ENCODE measurements at places on chromosomes 1 and 21. TPM values are rescaled to one million over a fixed set of nuclear protein-coding genes. Genes with fewer than 3 reads are reported as not detected.

WDR77 gene
- total RNA-seq = 5.8 TPM

OSCP1 gene
- total RNA-seq = 15.1 TPM

RNF11 gene
- 43.5 TPM for total RNA-seq

KLF18 gene
- not detected for total RNA-seq

NES gene
- 22.3 TPM for total RNA-seq

OLIG2 gene
- not detected for total RNA-seq

MYCL gene
- 4.9 TPM for total RNA-seq

HOOK1 gene
- 6.2 TPM for total RNA-seq

SPATA1 gene
- total RNA-seq = 1.3 TPM

EDARADD gene
- not detected for total RNA-seq

GRCh38 chr1:15330028-15330427 is 79.7 kb upstream of the EFHD2 start:
- H3K36me3 ChIP-seq = no peaks in the 10 kb centered on the region
- no peak overlapping the region for H3K27ac ChIP-seq
- no peaks in the 10 kb centered on the region for H3K27me3 ChIP-seq
- no peak for DNase-seq

DNA sequence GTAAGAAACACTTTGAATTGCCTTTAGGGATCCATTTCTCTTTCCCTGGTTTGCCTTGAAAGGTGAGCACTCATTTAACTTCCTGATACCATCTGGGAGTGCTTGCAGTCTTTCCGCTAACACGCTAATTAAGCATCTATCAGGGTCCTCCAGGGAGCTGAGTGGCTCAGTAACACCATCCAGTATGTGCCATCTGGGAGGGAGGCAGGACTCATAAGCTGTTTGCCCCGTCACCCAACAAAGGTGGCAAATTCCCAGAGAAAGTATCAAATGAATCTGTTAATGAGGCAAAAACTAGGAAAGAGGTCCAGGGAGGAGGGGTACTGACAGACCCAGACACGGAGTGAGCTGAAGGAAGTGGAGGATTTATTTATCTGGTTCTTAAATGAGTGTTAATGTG is 430.9 kb downstream of the HLX start:
- H3K4me3 ChIP-seq = no peak overlapping the region
- no peaks in the 10 kb centered on the region for H3K36me3 ChIP-seq
- no peak for DNase-seq
- H3K27me3 ChIP-seq = no peaks in the 10 kb centered on the region
- H3K27ac ChIP-seq = no peak overlapping the region

DNA sequence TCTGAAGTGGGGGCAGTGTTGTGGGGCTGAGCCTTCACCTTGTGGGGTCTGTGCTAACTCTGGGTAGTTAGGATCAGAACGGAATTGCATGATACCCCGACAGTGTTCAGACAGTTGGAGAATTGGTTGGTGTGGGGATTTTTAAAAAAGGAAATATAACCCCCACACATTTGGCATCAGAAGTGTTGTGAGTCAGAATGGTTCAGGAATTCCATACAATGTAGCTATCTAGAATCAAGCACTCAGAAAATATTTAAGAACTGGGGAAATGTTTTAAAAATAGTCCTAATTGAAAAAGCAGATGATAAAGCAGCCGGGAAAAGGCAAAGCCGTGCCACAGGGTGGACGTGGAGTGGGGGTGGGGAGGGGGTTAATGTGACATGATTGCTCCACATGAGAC is 6.5 kb upstream of the S100A7 start:
- H3K27me3 ChIP-seq = no peaks in the 10 kb centered on the region
- H3K4me1 ChIP-seq = no peaks in the 10 kb centered on the region
- no peak overlapping the region for H3K27ac ChIP-seq
- no peak for DNase-seq
- no peak overlapping the region for H3K4me3 ChIP-seq

- no peak overlapping the region for H3K27ac ChIP-seq
- H3K27me3 ChIP-seq = no peaks in the 10 kb centered on the region
- no peaks in the 10 kb centered on the region for H3K36me3 ChIP-seq
- H3K4me3 ChIP-seq = no peak overlapping the region
These were observed 18.7 kb downstream of the C21orf58 start for GRCh38 chr21:46304955-46305354.

GRCh38 chr1:93774707-93775106 is 93.1 kb upstream of the BCAR3 start:
- no peak overlapping the region for H3K4me3 ChIP-seq
- H3K4me1 ChIP-seq = no peaks in the 10 kb centered on the region
- no peak overlapping the region for H3K27ac ChIP-seq
- H3K27me3 ChIP-seq = no peaks in the 10 kb centered on the region
- DNase-seq = no peak
- no peaks in the 10 kb centered on the region for H3K36me3 ChIP-seq

DNA sequence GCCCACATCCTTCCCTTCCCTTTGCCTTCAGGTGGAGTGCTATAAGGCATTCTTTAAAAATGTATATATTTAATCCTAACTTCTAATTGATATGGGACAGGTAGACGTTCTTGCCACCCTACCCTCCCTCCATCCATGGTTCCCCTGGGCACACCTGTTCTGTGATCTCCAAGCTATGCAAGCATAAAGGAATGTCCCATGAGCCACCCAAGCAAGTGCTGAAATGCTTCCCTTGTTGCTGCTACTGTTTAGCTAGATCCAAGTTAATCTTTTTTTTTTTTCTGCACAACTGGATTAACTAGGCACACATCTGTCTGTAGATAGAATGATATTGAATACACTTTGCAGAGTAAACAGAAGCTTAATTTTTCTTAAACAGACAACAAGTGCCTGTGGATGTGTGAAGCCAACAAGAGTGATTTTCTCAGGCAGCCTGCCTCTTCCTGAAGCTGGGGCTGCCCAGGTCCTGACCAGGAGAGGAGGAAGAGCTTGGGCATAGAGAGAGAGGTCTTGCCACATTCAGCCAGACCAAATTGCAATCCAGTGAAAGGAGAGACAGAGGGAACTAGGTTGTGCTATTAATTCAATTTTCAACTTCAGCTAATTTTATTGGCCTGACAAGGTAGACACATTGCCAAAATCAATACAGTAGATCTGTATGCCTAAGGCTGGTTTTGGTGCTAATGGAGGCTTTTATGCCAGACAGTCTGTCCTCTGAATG is 28.2 kb upstream of the ATP1B1 start:
- H3K27me3 ChIP-seq = no peaks in the 10 kb centered on the region
- no peak for DNase-seq
- H3K4me1 ChIP-seq = peaks cover 6% of the 10 kb centered on the region
- H3K27ac ChIP-seq = no peak overlapping the region

DNA sequence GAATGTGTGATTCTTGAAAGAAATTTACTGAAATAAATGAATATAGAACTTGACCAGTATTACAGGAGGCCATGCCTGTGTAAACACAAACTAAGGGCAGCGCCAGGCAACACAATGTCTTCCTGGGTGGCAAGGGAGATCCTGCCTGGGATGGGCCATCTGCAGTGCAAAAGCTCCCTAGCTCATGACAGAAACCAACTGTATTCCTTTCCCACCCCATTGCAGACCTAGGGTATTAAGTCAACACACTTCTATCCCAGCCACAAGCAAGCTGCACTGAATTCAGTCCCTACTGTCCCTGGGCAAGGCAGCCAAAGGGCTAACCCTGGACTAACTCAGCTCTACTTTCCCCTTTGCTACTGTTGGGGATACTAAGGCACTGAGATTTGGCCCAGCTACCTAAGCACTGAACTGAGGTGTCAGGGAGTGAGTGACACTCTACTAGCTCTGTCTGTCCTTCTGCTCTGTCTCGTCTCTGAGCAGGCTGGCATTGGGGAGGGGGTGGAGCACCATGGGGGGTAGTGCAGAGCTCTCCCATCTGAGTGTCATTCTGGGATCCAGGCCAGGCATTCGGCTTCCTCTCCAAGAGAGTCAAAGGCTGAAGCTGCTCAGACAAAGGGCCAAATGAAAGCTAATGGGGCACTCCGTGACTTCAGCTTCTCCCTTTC is 2.5 kb downstream of the INKA2 start:
- H3K36me3 ChIP-seq = no peaks in the 10 kb centered on the region
- H3K27ac ChIP-seq = no peak overlapping the region
- DNase-seq = no peak
- H3K27me3 ChIP-seq = peaks cover 14% of the 10 kb centered on the region
- H3K4me1 ChIP-seq = peaks cover 74% of the 10 kb centered on the region
- no peak overlapping the region for H3K4me3 ChIP-seq

GRCh38 chr1:55669293-55669692 is 454.1 kb upstream of the USP24 start:
- no peak for DNase-seq
- H3K36me3 ChIP-seq = no peaks in the 10 kb centered on the region
- H3K27me3 ChIP-seq = no peaks in the 10 kb centered on the region
- H3K4me3 ChIP-seq = no peak overlapping the region
- H3K4me1 ChIP-seq = no peaks in the 10 kb centered on the region
- no peak overlapping the region for H3K27ac ChIP-seq

GRCh38 chr1:25031966-25032667 is 102.0 kb upstream of the RUNX3 start:
- H3K36me3 ChIP-seq = no peaks in the 10 kb centered on the region
- H3K27me3 ChIP-seq = no peaks in the 10 kb centered on the region
- no peaks in the 10 kb centered on the region for H3K4me1 ChIP-seq
- peak; percentile 81 for DNase-seq

DNA sequence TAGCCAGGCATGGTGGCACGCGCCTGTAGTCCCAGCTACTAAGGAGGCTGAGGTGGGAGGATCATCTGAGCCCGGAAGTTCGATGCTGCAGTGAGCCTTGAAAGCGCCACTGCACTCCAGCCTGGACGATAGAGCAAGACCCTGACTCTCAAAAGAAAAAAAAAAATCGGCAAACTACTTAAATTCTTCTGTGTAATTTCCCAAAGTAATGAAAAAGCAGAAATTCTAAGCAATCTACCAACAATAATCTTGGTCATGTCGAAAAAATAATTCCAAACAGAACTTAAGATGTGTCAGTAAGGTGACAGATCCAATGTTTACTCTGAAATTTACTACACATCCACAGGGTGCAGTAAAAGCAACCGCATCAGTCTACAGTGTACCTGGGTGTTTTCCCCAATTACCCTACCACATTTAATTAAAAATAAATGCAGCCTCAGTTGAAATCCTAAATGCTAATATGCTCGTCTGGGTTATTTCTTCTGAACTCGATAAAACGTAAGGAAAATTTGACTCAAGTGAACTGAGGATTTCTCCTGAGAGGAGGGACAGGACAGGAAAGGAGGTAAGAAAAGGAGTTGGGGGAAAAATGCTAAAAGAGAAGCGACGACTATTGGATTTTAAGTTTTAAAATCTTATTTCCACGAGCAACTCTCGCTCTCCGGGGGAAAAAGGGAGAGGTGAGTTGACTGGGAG is 801 bp downstream of the EPRS1 start:
- peaks cover 17% of the 10 kb centered on the region for H3K4me1 ChIP-seq
- peak overlapping the region; percentile 79 for H3K4me3 ChIP-seq
- no peak for DNase-seq
- H3K36me3 ChIP-seq = peaks cover 18% of the 10 kb centered on the region
- no peaks in the 10 kb centered on the region for H3K27me3 ChIP-seq

- H3K36me3 ChIP-seq = no peaks in the 10 kb centered on the region
These were observed 15.1 kb upstream of the KLF17 start for GRCh38 chr1:44103270-44104131.

DNA sequence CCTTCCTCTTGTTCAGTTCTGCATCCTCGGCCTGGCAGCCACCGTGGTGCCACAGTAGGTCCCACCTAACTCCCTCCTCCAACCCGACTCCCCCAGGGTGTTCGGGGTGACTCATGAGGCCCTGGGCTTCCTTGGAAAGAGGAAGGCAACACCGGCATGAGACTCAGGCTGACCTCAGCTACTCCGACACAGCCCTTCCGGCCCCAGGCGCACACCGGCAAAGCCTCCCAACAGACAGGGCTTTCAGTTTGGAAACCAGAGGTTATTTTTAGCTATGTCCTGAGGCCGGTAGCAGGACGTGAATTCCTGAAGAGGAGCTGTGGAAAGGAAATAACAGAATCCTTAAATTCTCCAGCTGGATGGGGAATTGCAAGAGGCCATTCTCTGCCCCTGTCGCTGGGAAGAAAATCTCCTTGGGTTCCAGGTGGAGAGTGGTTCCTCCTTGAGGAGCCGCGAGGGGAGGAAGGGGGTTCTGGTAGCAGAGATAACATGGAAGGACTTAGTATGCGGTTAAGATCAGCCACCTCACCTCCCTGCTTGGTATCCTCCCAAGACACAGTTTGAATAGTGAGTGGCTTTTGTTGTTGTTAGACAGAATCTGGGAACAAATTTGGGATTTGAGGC is 24.4 kb downstream of the PLXNA2 start:
- H3K36me3 ChIP-seq = peaks cover 31% of the 10 kb centered on the region
- peak; percentile 56 for DNase-seq
- no peaks in the 10 kb centered on the region for H3K27me3 ChIP-seq
- no peak overlapping the region for H3K4me3 ChIP-seq
- H3K4me1 ChIP-seq = peaks cover 60% of the 10 kb centered on the region
- H3K27ac ChIP-seq = peak overlapping the region; percentile 60

DNA sequence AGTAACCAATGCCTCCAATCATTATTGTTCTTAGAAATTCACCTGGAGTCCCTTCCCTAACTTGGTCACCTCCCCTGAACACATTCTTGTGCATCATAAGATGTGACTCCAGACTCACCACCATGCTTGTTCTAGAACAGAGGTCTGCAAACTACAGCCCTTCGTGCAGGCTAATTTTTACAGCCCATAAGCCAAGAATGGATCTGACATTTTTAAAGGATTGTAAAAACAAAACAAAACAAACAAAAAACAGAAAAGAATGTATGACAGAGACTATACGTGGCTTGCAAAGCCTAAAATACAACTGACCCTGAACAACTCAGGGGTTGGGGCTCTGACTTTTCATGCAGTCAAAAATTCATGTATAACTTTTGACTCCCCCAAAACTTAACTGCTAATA is 6.2 kb upstream of the HIVEP3 start:
- no peaks in the 10 kb centered on the region for H3K36me3 ChIP-seq
- peaks cover 12% of the 10 kb centered on the region for H3K4me1 ChIP-seq
- DNase-seq = no peak
- no peaks in the 10 kb centered on the region for H3K27me3 ChIP-seq
- no peak overlapping the region for H3K27ac ChIP-seq

DNA sequence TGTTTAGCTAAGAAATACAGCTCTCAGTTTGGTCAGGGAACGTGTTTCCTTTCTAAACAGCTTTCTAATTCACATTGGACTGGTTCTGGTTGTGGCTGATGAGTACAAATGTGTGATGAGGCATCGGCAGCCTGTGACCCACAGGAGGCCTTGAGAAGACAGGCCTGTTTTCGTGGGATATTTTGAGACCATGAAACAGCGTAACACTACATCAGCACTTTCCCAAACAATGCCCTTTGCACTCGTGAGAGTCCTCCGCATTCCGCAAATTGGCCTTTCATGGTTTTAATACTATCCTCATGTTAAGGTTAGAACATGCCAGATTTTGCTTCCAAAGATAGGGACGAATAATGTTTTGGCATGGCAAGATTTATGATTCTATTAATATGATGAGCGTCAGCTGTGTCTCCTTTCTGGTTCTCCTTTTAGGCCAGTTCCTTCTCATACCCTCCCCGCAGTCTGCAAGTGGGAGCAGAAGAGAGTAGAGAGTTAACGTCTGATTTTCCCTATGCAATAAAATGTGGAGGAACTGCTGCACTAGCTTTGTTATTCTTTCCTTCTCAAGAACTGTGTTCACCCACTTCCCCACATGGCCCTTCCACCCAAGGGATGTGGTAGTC is 84.3 kb upstream of the L1TD1 start:
- no peak for DNase-seq
- H3K27me3 ChIP-seq = no peaks in the 10 kb centered on the region
- no peaks in the 10 kb centered on the region for H3K4me1 ChIP-seq
- no peak overlapping the region for H3K27ac ChIP-seq
- H3K36me3 ChIP-seq = peaks cover 6% of the 10 kb centered on the region

- no peak overlapping the region for H3K27ac ChIP-seq
- DNase-seq = no peak
- H3K27me3 ChIP-seq = no peaks in the 10 kb centered on the region
- no peak overlapping the region for H3K4me3 ChIP-seq
These were observed 43.5 kb upstream of the MROH9 start for GRCh38 chr1:170891872-170892271.
